ENCODE measurements at places on chromosomes 6 and 20. TPM values are rescaled to one million over a fixed set of nuclear protein-coding genes. Genes with fewer than 3 reads are reported as not detected.

DNA sequence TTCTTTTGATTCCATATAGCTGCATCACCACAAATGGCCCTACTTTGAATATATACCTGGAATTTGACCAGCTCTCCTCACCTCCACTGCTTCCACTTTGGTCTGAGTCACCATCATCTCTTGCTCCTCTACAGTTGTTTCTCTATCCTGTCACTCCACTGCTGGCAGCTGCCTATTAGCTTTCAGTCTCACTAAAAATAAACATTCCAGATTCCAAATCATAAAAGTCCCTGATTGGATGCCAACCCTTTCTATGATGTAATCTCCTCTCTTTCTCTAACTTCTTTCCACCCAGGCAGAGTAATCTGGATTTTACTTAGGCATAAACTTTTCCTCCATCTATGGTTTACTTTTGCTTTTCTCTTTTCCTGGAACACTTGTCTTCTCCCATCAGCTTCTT is 49.1 kb downstream of the RFPL4B start:
- DNase-seq: no peak

The UCKL1 gene
- total RNA-seq: 31.2 TPM

DNA sequence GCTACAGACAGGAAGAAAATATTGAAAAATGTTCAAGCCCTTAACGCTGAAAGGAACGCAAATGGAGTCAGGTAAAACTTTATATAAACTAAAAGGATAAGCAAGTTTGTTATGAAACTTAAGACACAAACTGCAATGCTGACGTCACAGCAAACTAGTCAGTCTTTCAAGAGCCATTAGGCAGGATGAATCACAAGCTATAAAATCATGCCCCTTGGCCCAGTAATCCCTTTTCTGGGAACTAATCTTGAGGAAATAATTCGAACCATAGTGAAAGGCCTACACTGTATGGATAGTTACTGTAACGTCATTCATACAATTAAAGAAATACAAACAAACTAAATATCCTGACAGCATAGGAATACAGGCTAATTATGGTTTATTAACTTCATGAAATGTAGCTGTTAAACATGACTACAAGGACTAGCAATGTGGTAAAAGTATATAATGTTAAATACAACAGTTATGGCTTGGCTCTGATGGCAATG is 42.7 kb upstream of the HINT3 start:
- DNase-seq: no peak

DNA sequence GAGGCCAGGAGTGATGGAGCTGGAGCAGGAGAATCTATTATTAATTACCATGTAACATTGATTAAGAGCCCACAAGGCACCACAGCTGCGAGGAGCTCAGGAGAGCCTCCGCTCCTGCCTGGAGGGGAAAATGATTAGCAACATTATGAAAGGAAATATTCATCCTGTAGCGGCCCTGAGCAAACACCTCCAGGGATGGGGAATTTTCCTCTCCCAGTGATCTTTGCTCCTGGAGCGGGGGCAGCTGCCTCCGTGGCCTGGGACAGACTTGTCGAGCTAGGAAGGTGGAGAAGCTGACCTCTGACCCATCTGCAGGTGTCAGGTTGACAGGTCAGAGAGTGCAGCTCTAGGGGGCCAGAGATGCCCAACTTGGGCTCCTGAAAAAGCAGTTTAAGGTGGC is 40.1 kb upstream of the SIRPA start:
- DNase-seq: no peak

GRCh38 chr6:37432916-37433656 is at the start of gene CMTR1:
CMTR1 (plus strand) TSS chr6:37433221; CDS start chr6:37435630, 2,409 bp downstream.
- DNase-seq: peak; percentile 86

GRCh38 chr20:11677428-11677827 is 240.3 kb upstream of the BTBD3 start:
- DNase-seq: no peak

The DEFB126 gene
- total RNA-seq: not detected

DNA sequence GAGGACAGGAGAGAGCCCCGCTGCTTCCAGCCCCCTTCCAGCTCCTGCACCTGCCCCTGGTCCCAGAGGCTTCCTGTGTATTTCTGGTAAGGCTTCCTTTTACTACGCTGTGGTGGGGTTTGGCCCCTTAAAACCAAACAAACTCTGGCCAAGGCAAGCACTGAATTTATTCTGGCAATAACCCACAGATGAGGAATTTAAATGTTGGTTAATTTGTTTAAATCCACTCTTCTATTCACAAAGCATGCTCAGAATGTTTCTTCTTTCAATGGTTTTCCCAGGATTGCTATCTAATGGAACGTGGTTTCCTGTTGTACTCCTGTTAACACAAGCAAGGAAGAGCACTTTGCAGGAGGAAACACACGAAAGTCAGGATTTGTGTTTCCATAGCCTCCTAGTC is 236.5 kb upstream of the FOXQ1 start:
- no peak for DNase-seq

GRCh38 chr6:46862381-46862780 is 59.4 kb downstream of the ADGRF5 start:
- DNase-seq: no peak

DNA sequence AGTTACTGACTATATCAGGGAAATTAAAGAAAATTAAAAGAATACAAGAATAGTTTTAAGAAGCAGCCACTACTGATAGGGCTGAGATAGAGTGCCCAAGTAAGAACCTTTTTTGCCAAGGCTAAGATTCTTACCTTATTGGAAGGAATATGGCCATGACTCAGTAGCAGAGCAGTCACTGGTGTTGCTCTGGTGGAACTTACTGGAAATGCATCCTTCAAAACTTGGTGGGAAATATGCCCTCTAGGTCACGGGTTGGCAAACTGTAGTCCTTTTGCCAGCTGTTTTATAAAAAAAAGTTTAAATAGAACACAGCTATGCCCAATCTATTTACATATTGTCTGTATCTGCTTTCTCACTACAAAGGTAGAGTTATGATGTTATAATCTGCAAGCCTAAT is 6.0 kb downstream of the HSF2 start:
- DNase-seq: no peak

DNA sequence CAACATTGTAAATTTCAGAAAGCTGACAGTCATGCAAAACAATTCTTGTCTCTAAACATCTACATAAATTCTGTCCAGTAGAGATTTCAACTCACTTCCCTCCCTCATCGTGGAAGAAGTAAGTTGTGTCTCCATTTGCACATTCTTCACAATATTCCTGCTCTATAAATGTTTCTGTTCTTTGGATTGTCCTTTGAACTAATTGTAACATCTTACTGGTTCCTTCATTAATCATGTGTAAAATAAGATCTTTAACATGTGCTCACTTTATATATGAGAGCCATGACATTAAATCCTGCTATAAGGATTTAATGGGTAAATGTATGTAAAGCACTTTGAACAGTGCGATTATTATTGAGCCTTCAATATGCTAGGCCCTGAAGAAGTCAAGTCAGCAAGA is 7.0 kb upstream of the LTV1 start:
- DNase-seq: no peak

- no peak for DNase-seq
Measured at GRCh38 chr6:145015739-145016558, 719.4 kb downstream of the EPM2A start.

GRCh38 chr6:79630883-79631692 is at the start of gene SH3BGRL2:
SH3BGRL2 (plus strand) TSS chr6:79631329; CDS start chr6:79631462, 133 bp downstream.
- peak; percentile 30 for DNase-seq

The GATA5 gene
- total RNA-seq: not detected

DNA sequence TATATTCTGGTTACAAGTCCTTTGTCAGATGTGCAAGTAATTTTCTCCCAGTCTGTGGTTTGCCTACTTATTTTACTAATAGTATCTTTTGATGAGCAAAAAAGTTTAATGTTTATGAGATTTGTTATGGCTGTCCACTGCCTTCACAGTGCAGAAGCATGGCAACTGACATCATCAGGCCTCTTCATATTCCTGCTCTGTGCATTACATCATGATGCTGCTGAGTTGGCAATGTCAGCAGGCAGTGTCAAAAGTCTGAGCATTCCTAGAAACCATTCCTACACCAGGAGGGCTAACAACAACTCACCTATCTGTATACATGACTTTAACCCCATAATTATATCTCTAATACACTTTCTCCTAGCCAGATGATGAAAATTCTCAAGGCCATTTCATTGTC is 10.8 kb upstream of the OR2B2 start:
- DNase-seq: no peak

The WFDC2 gene
- total RNA-seq: not detected

All from tibial nerve (tissue), 4 donors.